ENCODE measurements at places on chromosomes 5 and 9.
A peak's percentile ranks its signal among the peaks of the same experiment; 100 is the strongest.

DNA sequence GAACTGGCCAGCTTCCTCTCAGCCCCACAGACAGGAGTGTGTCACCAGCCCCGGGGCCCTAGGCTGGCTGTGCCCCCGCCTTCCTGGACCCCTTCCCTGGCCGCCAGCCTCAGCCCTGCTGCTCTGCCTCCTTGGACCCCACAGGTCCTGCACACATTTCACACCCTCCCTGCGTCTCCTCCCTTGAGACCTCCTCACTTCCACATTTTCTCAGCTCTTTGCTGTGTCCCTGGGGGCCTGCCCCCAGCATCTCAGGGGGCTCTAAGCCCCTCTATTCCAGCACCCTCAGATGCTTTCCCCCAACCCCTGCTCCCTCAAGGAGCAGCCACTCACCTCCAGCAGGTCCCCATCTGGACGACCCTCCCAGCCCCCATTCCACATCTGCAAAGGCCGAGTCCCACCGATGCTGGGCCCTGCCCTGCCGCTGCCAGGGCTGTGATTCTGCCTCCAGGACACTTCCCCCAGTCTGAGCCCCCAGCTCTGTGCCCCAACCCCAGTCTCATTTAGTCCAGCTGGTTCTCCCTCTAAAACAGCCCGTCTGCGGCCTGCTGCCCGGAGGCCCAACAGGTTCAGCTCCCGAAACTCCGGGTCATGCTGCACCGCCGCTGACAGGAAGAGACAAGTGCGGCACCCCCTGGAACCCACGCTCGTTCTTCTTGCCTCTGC, 4.2 kb downstream of the SLC34A3 start:
- no peak for DNase-seq

GRCh38 chr9:127919253-127919815, 2.5 kb upstream of the ST6GALNAC4 start:
- no peak for DNase-seq

DNA sequence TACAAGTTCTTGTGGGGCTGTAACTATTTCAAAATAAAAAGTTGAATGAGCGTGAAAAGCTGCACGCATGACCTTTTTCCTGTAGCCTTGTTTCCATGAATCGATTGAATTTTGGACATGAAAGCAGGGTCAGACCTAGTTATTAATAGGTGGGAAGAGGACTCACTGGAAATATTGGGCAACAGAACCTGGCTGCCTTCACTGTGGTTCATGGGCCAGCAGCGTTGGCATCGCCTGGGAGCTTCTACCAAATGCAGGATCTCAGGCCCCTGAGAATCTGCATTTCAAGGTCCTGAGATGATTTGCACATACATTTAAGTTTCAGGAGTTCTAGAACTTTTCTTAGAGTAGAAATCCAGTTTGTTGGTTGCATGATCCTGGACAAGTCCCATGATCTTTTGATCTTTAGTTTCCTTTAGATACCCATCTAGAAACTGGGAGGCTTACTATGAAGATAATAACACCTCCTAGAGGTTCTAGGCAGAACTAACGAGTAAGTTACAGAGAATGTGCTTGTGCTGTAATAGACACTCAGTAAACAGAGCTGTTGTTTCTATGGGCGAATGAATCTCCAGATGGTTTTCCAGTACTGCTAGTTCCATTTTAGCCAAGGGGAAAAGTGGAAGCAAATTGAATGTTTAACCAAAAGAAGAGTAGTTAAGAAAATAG, 12.4 kb downstream of the ANKRD33B start:
- DNase-seq: no peak

DNA sequence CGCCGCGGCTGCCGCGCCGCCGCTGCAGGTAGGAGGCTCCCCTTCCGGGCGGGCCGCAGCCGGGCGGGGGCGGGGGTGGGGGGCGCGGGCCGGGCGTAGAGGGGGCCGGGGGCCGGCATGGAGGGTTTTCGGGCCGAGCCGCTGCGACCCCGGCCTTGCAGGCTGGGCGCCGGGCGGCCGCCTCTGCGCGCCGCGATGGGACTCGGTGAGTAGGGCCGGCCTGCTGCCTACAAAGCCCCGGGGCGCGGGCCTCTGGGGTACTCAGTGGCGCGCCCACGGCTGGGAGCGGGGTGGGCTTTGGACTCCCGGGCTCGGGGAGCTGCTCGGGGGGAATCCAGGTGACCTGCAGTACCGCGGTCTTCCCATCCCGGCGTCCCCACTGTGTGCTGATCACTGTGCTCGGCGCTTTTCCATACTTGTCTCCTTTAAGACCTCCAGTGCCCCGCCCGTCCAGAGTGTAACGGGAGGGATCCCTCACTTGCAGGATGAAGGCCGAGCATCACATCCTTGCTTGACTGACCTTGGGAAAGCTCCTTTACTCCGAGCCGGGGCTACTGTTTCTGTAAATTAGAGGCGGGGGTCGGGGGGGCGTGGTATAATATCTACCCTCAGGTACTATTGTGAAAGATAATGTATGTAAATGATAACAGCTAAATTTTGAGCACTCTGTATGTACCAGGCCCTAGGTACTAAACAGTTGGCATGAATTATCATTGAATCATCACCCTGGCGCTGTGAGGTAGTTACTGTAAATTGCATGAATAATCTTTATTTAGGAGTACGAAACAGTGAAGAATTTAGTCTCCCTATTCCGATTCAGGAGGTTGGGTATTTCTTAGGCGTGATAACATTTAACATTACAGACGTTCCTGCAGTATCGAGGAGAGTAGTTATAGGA, 672 bp downstream of the MSANTD3 start:
- no peak for DNase-seq

DNA sequence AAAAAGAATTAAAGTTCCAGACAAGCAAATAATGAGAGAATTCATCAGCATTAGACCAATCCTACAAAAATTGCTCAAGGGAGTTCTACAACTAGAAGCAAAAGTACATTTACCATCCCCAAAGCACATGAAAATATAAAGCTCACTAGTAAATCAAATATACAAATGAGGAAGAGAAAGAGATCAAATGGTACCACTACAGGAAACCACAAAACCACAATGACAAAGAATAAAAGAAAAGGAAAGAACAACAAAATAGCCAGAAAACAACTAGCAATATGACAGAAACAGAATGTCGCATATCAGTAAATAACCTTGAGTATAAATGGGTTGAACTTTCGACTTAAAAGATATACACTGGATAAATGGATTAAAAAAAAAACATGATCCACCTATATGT, 739.0 kb downstream of the DTWD2 start:
- no peak for DNase-seq

DNA sequence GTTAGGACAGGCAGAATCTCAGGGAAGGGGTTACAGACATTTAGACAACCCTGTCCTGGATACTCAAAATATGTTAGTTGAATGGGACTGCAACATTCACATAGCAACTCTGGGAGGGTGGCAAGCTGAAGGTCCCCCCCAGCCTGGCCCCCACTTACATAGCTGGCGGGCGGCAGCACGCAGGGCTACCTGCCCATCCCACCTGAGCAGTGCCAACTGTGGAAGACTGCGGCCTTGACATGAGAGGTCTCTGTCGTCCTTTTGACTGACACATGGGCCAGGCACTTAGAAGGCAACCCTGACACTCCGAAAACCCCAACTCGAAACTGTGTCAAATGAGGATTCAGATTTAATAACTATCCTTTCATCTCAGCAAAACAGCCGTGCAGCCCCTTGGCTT, 16.5 kb downstream of the PAX5 start:
- no peak for DNase-seq

- no peak for DNase-seq
Observed at GRCh38 chr9:3980771-3981170, 319.1 kb downstream of the GLIS3 start.

GRCh38 chr5:21452449-21452848, 1400.7 kb downstream of the CDH12 start:
- DNase-seq: no peak

DNA sequence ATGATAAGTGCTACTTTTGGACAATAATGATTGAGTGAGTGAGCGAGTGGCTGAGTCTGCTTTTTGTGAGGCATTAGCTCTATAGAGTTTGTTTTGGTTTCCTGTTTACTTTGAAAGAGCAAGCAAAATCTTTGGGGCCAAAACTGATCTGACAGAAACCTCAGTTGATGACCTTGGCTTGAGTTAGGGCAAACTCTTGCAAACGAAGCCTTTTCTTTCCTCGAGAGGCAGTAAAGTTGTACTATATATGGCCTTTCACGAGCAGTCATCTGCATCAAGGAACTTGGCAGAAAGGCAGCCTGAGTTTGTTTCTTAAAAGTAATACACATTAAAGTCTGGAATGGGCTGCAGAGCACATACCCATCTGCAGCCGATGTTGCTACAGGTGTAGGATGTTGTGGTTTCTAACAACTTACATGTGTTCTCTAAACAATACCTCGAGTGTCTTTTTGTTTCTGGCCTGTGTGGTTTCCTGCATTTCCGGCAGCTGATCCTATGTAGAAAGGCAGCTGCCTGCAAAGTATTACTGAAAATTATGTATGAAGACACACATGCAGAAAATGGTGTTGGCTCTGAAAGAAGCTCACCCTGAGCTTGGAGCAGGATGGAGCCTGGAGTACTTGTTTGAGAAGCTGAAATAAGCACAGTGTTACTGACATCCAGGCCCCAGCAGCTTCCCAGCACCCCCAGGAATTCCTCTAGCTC, 60.8 kb downstream of the FOXD1 start:
- peak; percentile 65 for DNase-seq

GRCh38 chr5:96503501-96504236, 70.6 kb upstream of the PCSK1 start:
- DNase-seq: no peak

GRCh38 chr5:112885001-112885400, 23.9 kb downstream of the SRP19 start:
- no peak for DNase-seq

DNA sequence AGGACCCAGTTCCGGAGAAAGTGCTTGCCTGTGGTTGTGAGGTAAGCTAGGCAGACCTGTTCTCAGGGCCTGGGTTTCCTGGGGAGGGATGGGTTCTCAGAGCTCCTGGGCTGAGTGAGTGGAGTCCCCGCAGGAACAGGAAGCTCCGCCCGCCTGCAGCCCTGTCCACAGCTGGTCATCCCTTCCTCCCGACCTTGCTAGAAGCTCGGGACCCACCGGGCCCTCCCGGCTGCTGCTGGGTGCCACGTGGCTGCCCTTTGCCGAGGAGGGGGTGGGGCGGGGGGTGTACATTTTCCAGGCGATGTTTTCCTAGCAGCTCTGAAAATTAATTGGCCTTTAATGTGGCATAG, 198.1 kb downstream of the C9orf50 start:
- no peak for DNase-seq

DNA sequence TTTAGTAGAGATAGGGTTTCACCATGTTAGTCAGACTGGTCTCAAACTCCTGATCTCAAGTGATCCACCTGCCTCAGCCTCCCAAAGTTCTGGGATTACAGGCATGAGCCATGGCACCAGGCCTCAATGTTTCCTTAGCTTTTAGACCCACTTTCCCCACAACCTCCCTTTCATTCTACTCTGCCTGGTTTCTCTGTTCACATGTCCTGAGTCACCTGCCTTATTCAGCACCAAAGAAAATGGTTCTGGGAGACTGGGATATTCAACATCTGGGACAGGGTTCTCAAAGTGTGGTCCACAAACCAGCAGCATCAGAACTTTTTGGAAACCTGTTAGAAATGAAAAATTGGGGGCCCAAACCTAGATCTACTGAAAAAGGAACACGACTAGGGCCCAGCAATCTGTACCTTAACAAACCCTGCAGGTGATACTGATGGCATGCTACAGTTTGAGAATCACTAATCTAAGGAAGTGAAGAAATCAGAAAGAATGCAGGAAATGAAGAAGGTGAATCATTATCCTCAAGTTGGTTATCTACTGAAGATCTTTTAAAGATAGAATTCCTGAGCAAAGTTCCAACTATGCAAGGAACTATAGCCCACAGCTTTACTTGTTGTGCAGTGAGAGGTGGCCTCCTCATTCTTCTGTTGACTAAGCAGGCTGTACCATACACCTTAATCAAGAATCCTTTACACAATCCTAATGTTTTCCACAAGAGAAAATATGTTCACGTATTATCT, 51.8 kb upstream of the CTNNAL1 start:
- no peak for DNase-seq

DNA sequence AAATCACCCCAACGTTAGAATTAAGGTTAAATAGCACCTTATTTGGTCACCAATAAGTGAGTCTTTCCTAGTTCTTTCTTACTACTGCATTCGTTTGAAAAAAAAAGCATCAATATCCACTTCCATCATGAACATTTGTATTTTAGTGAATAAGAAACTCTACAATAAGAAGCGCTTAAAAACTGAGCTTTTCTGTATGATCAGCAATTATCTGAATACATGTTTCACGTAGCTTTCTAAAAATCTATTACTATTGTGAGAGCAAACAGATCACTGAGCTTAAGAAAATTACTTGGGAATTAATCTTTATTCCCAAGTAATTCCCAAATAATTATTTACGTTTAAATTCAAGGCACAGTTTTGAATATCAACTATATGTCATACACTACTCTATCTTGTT, 32.5 kb downstream of the ZDHHC21 start:
- no peak for DNase-seq

- no peak for DNase-seq
Observed at GRCh38 chr5:160460377-160461049, 38.9 kb downstream of the PTTG1 start.

GRCh38 chr9:93010056-93010455, 48.4 kb upstream of the SUSD3 start:
- no peak for DNase-seq

DNA sequence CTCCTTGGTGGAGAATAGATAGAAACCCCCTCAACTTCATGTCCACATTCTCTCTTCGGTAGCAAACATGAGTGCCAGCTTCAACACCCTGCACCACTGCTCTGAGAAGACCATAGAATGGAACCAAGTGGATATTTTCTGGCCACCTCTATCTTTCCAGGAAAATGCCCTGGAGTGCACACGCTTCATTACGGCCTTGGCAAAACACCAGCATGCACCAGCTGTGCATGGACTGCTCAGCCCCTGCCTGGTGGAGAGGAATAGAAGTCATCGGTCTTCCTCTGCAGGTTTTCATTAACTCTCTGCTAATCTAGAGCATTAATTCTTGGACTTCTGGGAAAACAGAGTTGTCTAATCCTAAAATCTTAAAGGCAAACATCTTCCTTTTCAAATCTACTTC, 211.6 kb upstream of the TMEM161B start:
- DNase-seq: no peak

- no peak for DNase-seq
Observed at GRCh38 chr5:120306303-120306702, 157.8 kb upstream of the PRR16 start.

GRCh38 chr5:134477462-134478245, 47.8 kb upstream of the JADE2 start:
- no peak for DNase-seq

DNA sequence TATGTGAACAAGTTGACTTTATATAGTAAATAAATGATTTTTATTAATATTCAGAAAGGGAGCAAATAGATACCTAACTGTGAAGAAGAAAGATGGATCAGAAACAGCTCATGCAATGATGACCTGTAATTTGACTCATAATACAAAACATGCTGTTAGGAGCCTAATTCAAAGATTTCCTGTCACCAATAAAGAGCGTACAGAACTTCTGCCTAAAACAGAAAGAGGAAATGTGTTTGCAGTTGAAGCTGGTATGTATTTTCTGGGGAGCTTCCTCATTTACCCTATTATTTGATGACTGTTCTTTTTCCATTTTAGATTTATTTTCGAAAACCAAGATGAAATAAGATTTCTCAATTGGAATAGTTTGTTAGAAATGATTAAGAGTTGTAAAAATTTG, 11.4 kb downstream of the YTHDC2 start:
- no peak for DNase-seq

All from T follicular helper cell (primary cell).